ELR (cell line): ENCODE measurements at places on chromosomes 1 and 21.
A peak's percentile ranks its signal among the peaks of the same experiment; 100 is the strongest.

GRCh38 chr1:82722608-82723007, 921.9 kb downstream of the ADGRL2 start:
- no peak for DNase-seq

GRCh38 chr1:204972426-204972825, 70.6 kb upstream of the CNTN2 start:
- no peak for DNase-seq

DNA sequence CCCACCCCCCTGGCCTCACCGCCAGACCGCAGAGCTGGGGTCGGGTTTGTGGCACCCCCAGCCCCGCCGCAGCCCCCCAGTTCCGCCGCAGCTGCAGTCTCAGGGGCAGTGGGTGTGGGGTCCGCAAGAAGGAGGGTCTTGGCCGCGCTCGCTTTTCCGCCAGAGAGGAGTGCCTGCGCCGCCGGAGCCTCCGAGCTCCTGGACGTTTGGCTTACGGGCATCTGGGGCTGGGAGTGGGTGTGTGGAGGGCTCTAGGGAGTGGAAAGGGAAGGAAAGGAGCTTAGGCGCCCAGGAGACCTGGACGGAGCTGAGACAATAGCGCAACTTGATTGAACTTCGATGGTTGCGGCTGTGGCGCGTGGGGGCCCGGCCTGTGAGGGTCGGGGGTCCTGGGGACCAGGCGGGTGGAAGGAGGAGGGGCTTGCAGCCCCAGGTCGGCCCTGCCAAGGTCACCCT, 88.8 kb upstream of the IPO9 start:
- DNase-seq = no peak

DNA sequence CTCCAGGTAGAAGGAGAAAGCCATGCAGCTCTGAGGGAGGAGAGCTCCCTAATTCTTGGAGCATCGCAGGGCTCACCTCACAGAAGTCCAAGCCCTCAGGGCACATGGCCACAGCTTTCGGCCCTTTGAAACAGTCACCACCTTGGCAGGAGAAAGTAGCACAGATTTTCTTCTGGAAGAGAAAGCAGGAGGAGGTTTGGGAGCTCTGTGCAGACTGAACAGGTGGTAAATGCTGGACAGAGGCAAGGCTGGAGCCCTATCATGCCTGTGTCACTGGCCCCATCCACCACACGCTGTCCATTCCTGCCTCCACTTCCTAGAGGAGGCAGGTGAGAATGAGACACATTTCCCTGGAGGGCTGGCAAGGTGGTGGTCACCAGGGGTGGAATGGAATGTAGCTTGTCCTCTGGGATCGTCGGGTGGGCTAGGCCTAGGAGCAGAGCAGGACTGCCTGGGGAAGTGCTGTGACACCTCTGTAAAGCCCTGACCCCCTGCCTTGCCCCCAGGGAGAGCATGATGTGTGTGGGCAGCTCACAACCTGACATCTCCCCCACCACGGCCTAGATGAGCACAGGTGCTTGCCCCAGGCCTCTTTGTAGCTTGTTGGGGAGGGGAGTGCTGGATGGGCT, 2.8 kb upstream of the INPP5B start:
- no peak for DNase-seq

- peak; percentile 98 for DNase-seq
These were observed 25.1 kb downstream of the C1orf116 start for GRCh38 chr1:207007352-207008033.
